ENCODE measurements at places on chromosomes 12 and 14. TPM values are rescaled to one million over a fixed set of nuclear protein-coding genes. Genes with fewer than 3 reads are reported as not detected.
A peak's percentile ranks its signal among the peaks of the same experiment; 100 is the strongest.

DNA sequence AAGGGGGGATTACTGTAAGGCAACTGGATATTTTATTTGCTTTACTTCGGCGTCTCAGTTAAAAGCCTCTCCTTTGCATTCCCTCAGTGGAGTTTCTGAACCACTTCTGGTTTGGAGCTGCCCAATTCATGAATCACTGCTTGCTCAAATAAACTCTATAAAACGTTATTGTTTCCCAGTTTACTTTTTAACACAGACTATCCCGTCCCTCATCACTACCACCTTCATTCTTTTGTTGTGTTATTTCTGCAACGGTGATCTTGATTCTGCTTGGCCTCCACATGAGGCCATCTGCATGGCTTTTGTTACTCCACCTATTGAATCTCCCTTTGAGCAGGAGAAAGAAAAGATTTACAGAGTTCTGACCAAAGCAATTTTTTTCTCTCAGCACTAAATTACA is 104.0 kb upstream of the PLEKHA5 start:
- DNase-seq = no peak

- no peak for DNase-seq
These were observed 26.7 kb upstream of the HDAC7 start for GRCh38 chr12:47846294-47846996.

DNA sequence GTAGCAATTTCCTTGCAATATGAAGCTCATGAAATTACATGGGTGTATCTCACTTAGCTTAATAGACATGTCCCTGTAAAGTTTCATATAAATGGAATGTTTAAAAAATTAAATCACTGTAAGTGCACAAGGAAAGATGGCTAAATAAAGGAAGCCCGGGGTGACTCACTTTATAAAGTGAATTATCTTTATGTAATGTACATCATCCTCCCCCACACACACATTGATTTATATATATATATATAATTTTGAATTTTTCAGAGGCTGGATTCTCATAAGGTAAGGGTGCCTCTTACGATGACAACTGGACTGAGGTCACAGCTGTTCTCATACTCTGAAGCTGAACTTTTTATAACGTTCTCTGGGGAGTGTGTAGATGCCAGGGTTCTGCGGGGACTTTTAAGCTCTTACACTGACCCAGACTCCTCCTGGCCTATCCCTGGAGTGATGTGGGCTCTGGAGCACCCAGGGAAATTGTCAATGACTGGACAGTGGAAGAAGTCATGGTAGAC is 108.7 kb upstream of the HIF1A start:
- DNase-seq = no peak

- no peak for DNase-seq
These were observed 19.4 kb downstream of the KRT85 start for GRCh38 chr12:52347551-52348510.

- no peak for DNase-seq
These were observed 117.8 kb downstream of the PHLDA1 start for GRCh38 chr12:75913502-75914351.

- DNase-seq = peak; percentile 94
These were observed 24.7 kb downstream of the CCDC85C start for GRCh38 chr14:99579120-99579836.

DNA sequence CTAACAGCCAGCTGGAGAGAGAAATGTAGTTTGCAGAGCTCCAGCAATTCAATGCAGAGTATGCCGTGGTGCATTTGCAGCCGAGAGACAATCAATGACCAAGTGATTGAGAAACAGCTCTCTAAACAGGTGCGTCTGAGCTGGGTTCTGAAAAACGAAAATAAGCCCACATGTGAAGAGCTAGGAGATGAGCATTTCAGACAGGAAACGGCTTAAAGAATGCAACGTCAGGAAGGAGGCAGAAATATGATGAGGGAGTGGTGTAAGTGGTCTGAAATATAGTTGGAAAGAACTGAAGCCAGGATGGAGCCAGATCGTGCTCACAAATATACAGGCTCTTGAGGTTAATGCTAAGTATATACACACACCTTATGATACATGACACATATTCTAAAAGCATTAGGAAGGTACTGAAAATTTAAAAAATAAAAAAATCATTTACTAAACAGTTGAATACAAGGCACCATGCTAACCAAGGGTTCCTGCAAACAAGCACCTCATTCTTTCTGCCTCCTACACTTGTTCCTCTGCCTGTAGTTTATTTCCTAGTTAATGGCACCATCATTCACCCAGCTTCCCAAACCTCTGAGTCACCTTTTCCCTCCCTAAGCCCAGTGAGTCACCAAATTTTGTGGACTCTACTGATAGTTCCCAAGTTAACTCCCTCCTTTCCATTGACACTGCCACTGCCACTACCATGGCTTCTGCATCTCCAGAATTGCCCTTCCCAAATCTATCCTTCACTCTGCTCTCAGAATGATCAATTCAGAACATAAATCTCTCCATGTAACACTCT is 2.3 kb upstream of the GARIN2 start:
- no peak for DNase-seq

GRCh38 chr12:57191410-57191809 is 25.2 kb upstream of the NXPH4 start:
- no peak for DNase-seq

GRCh38 chr12:115190010-115190770 is 506.2 kb upstream of the TBX3 start:
- no peak for DNase-seq

GRCh38 chr12:82841487-82841904 is 154.8 kb downstream of the TMTC2 start:
- no peak for DNase-seq

DNA sequence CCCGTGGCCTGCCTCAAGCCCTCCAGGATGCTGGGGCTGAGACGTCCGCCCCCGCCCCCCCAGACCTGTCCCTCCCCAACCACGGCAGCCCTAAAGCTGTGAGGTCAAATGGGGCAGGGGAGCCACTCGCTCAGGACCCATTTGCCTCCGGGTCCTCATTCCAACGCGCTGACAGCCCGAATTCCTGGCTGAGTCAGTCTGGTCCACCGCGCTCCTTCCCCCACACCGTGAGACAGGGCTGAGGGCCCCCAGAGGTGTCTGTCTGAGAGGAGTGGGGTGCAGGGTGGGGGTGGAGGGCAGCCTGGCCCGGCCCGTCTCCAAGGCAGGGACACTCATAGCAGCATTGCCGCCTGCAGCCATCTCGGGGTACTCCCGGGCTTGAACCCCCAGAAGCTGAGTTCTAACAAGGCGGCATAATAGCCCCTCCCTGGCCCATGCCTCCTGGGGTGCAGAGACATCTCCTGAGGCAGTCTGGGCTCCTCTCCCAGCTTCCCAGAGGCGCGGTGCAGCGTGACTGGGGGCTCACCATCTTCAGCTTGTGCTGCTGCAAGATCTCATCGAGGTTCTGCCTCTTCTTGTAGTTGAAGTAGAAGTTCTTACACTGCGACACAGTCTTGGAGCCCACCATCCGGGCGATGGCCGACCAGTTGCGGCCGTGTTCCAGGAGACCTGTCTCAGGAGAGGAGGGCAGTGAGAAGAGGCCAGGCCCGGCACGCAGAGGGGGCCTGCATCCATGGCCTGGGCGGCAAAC is 90.5 kb downstream of the RFLNA start:
- no peak for DNase-seq

DNA sequence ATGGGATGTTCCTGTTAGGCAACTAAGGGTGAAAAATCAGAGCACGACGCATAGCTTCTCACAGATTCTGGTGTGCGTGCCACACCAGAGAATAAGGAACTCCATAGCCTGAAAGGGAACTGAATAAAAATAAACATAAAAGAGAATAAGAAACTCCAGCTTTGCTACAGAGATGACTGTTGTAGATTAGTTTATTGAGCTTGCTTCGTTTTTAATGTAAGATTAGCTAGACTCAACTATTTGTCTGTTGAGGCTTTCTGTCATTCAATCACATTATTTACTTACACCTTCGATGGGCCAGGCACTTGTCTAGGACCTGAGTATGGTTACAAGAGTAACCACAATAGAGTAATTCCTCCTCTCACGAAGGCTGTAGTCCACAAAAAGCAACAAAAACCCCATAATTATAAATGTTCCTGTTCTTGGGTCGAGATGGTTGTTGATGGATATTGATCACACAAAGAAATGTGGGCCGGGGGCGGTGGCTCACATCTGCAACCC is 807 bp upstream of the ZCCHC8 start:
- DNase-seq = no peak

DNA sequence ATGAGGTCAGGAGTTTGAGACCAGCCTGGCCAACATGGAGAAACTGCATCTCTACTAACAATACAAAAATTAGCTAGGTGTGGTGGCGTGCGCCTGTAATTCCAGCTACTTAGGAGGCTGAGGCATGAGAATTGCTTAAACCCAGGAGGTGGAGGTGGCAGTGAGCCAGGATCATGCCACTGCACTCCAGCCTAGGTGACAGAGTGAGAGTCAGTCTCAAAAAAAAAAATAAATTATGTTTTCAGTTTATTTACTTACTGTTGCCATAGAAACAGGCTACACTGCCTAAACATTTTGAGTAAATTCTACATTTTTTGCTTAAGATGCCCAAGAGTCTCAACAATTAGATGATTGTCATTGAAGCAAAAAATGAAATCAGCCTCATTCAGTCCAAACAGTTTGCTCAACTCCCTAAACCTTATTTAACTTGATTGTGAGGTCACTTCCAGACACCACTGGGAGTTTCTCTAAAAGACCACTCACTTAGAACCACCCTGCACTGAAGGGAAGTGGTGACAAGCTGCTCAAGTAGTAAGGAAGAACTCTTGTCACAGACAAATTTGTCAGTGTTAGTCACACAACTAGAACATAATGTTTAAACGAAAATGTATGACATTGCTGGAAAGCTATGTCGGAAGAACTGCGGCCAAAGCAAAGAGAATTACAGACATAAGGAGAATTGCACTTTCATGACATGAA is 9.8 kb upstream of the GNPNAT1 start:
- DNase-seq = no peak

The LTB4R2 gene
- total RNA-seq = 27.3 TPM

The SDR9C7 gene
- total RNA-seq = not detected

Data from prostate gland (tissue), 2 donors.